ENCODE measurements at places on chromosomes 11 and 22.
A peak's percentile ranks its signal among the peaks of the same experiment; 100 is the strongest.

DNA sequence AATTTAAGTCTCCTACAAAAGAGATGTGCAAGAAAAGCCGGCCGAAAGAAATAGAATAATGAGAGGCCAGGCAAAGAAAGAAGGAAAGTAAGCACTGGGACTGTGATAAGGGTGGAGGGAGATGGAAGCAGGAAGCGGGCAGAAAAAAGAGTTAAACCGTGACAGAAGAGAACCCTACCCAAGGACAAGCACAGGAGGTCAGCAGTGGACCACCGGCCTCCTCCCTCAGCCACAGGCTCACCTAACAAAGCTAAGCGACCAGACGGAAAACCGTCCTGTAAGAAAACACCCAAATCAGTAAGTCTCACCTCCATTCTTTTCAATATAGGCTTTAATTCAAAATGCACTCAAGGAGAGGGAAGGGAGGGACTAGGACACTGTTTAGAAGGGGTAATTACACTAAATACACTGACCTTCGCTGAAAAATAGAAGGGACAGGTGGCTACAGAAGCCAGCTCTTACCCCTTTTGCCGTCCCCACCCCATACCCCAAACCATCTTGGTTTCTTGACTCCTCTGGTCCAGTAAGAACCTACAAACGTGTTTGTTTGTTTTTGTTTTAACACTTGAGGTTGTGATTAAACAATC, 1.9 kb downstream of the FAM181B start:
- DNase-seq, result no peak

GRCh38 chr11:102666331-102666957, 39.1 kb downstream of the MMP27 start:
- peak; percentile 75 for DNase-seq

GRCh38 chr11:44116234-44116830, 20.9 kb downstream of the EXT2 start:
- peak; percentile 52 for DNase-seq

- no peak for DNase-seq
These were observed 49.4 kb downstream of the TEAD1 start for GRCh38 chr11:12723421-12724300.

DNA sequence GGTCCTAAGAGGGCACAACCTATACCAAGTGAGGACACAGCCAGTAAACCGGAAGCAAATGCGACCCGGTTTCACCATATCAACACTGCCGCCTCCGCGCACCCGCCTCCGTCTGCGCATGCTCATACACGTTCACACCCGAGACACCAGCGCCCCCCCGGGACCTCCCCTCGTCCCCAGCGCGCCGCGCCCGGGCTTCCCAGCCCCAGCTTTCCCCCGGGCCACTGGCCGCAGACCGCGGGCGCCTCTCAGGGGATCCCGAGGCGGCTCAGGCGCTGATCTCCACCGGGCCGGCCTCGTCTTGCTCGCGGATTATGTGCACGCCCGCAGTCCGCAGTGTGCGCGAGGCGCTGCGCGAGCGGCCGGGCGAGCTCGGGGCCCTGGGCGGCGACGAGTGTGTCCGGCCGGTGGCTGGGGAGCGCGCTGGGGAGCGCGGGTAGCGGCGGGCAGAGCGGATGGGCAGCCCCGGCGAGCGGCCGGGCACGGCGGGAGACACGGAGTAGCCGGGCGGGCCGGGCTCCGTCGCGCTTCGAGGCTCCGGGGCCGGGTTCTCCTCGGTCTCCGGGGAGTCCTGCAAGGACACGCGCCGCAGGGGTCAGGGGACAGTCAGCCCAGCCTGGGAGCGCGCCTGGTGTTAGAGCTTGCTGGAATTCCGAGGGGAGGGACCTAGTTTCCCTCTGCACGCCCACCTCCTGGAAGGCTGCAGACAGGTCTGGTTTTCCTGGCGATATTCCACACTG, 2.0 kb downstream of the HEPN1 start:
- DNase-seq, result peak; percentile 63
